Femur (tissue), 1 donor: ENCODE measurements at places on chromosomes 6 and 20.

GRCh38 chr6:112233847-112234246 is 20.5 kb downstream of the LAMA4 start:
- peak; percentile 43 for DNase-seq

GRCh38 chr6:161866570-161866969 is 592.7 kb upstream of the AGPAT4 start:
- no peak for DNase-seq

- DNase-seq, result peak; percentile 56
Measured at GRCh38 chr20:10864076-10864672, 190.4 kb upstream of the JAG1 start.

GRCh38 chr6:54609981-54610380 is 236.6 kb upstream of the FAM83B start:
- DNase-seq, result no peak

GRCh38 chr20:64105846-64106434 is 1.4 kb downstream of the NPBWR2 start:
- DNase-seq, result no peak

- no peak for DNase-seq
Measured at GRCh38 chr6:17042422-17043147, 59.3 kb upstream of the STMND1 start.

- peak; percentile 80 for DNase-seq
Measured at GRCh38 chr20:2800521-2801285, at the start of gene CPXM1. Gene CPXM1 (minus strand): TSS chr20:2800627. CDS start chr20:2800572, 55 bp downstream.

DNA sequence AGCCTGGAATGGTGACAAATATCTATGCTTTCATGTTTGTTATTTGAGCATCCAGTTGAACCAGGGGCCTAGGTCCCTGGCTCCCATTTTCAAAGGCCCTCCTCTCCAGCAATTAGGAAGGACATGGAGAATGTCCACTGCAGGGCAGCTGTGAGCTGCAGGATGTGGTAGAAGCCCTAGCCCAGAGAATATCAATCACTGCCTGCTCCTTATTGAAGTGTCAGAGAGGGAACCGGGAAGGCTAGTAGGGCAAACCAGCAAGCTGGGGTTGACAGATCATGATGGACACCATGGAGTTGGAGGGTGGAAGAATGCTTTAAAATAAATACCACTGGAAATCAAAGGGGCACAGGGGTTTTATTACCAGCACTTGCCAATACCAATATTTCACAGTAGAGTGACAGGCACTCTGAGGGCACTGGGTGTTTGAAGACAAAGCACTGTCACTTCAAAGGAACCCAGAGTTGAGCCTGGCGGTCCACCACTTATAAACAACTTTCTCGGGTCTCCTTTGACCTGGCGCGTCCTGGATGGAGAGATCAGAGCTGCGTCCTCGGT is 47.7 kb downstream of the ZNF831 start:
- DNase-seq, result no peak

DNA sequence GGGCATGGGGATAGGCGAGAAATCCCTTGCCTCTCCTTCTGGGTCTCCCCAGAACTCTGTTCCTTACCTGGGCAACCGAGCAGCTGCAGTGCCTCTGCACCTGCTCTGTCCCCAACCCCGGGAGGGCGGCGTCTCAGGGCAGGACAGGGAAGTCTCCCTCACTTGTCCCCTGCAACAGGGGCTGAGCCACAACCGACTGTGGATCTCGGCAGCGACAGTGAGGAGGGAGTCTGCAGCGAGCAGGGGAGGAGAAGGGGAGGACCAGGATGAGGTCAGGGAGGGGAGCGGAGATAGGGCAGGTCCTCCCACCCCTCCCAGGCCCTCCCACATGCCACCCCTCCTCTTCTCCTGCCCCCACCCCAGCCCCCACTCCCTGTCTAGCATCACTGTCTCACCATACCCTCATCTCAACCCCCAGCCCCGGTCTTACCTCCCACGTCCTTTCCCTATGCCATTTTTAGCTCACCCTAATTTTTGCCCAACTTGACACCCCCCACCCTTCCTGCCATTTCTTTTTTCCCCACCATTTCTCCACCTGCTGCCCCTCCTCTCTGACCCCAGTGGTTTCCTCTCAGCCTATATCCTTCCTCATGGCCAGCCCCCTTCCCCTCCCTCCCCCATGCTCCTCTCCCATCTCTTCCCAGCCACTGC is at the start of gene TNXB:
TNXB (minus strand) TSS at position 225 of the 651 bp plus-strand sequence. CDS start 11,140 bp downstream, outside the sequence.
- peak; percentile 74 for DNase-seq

DNA sequence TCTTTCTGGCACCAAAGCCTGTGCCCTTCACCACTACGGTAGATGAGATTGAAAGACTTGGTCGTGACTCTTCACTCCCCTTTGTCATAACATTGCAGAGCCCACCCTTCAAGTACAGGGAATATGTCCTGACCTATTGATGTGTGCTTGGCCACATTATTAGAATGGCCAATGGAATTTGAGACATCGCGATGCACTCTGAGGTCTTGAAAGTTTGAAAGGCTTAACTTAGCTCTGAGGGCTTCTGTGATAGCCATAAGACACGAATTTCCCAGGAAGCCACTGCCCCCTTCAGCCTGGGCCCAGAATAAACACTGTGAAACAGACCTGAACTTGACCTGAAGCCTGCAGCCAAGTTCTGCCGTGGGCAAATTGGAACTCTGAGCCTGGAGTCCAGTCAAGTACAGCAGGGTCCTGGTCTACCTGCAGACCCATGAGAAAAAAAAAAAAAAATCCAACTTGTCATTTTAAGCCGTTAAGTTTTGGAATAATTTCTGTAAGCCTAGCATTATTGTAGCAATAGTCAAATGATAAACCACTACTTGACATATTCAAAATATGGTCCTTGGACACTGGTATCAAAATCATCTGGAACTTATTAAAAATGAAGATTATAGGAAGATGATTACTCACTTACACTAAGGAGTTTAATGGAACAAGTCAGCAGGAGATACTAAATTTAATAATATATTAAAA is 36.9 kb upstream of the TRAF3IP2 start:
- DNase-seq, result peak; percentile 67

DNA sequence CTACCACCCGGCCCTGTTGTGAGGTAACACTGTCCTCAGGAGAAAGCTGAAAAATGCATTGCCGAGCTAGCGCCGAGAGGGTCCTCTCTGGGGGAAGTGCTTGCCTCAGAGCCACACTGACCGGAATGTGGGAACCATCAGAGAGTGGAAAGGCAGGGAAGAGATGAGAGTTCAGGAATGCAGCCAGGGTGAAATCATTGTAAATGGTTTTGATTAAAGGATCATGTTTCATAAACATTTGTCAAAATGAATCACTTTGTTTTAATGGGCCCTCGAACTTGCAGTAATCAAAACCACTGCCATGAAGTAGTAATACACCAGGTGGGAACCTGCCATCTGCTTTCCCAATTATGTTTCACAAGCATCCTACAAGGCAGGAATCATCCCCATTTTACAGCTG is 16.9 kb upstream of the IL17F start:
- no peak for DNase-seq

GRCh38 chr6:131840441-131840840 is 32.6 kb downstream of the ENPP1 start:
- DNase-seq, result no peak

DNA sequence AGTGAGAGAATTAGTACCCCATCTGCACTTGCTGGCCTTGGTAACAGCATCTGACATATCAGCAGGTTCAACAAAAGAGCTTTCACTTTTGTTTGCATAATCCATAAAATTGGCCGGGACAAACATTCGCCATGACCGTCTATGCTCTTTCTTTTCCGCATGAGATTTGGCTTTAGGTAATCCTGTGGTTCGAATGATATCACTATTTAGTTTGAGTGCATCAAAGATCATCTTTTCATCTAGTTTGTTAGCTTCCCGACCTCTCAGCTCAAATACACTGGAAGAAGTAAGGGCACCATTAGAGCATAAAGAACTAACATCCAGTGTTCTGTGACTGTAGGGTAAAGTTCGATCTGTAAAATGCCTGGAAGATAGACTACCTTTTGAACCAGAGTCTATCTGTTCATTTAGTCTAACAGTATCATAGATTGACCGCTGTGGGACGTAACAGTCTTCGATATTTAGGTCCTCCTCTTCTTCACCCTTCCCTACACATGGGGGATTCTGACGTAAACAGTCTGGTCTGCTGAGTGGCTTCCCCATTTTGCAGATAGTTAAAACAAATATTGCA is 101.6 kb downstream of the DST start:
- no peak for DNase-seq

- DNase-seq, result no peak
Measured at GRCh38 chr6:42618105-42618504, 54.3 kb downstream of the UBR2 start.

- no peak for DNase-seq
Measured at GRCh38 chr6:3535776-3536435, 79.1 kb upstream of the SLC22A23 start.

DNA sequence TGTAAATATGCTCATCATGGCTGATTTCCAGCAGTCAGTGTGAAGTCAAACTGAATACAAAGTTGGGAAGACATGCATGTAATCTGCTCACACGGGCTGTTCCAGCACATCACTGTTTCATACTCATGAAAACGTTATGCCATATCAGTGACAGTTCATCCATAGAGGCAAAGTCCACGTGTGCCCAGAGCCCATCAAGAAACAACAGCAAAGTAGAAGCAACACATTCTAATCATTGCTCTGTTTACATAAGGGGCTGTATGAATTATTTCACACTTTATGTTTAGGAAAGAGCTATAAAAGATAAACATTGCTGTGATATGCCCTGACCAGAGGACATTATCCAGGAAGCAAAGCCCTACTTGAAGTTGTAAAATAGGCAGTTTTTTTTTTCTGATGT is 157.0 kb upstream of the ENPP5 start:
- no peak for DNase-seq

DNA sequence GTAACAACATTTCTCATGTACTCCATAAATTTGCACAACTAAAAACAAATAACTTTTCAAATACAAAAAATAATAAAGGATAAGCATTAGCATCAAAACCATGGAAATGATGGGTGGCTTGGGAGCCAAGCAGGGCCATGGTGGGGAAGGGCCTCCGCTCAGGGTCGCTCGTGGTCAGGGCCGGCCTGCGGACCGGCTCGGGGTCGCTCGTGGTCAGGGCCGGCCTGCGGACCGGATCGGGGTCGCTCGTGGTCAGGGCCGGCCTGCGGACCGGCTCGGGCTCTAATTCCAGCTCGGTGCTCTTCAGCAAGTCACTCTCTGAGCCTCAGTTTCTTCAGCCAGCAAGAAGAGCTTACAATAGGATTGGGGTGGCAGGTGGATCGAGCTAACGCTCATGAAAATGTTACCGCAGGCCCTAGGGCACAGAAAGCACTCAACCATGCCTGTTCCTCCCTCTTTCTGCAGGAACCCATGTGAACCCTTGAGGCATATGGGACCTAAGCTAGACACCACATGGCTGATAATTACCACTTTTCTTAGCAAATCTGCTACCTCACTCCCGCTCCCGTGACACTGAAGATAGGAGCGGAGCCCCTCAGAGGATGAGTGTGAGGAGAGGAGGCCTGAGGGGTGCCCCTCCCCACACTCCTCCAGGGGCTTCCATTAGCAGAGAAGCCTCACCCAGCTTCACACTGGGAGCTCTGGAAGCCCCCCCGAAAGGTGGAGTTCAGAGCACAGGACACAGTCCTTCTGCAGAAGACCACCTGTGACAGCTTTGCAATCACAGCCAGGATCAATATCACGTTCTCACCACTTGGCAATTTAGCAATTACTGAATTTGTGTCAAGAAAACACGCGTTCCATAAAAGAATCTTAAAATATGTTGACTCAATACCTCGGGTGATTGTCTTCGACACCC is 103.0 kb downstream of the PSMB1 start:
- no peak for DNase-seq

- no peak for DNase-seq
Measured at GRCh38 chr6:18362058-18362561, 25.0 kb upstream of the RNF144B start.

- DNase-seq, result no peak
Measured at GRCh38 chr20:57069442-57069841, 197.0 kb downstream of the BMP7 start.

DNA sequence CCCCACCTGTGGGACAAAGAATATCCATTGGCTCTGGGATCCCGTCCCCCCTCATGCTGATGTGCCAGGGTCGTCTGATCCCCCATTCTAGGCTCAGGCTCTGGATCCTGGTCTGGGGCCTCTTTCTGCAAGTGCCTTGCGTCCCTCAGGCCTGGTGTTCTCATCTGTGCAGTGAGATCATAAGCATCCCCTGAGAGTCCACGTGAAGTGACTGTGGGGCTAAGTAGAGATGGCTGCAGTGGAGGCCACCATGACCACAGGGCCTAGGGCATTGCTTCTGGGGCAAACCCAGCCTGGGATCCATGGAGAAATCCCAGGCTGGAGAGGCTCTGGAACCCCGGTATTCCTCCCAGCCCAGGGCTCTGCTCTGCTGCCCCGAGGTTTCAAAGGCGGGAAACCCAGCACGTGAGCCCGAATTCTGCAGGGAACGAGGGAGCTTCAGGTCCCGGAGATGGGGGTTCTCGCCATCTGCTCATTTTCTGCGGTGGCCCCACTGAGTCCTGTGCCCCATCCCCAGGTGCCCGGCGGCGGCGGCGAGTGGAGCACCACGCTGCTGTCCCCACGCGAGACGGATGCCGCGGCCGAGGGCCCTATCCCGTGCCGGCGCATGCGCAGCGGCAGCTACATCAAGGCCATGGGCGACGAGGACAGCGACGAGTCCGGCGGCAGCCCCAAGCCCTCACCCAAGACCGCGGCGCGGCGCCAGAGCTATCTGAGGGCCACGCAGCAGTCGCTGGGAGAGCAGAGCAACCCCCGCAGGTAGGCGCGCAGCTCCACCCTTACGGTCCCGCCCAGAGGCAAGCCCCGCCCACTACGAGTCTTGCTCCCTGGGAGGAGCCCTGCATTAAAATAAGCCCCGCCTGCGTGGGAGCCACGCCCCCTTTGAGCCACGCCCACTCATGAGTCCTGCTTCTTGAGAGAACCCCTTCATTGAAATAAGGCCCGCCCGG is 105.5 kb upstream of the MYL9 start:
- DNase-seq, result peak; percentile 62

- DNase-seq, result no peak
Measured at GRCh38 chr6:90078513-90079289, 184.4 kb downstream of the GJA10 start.

DNA sequence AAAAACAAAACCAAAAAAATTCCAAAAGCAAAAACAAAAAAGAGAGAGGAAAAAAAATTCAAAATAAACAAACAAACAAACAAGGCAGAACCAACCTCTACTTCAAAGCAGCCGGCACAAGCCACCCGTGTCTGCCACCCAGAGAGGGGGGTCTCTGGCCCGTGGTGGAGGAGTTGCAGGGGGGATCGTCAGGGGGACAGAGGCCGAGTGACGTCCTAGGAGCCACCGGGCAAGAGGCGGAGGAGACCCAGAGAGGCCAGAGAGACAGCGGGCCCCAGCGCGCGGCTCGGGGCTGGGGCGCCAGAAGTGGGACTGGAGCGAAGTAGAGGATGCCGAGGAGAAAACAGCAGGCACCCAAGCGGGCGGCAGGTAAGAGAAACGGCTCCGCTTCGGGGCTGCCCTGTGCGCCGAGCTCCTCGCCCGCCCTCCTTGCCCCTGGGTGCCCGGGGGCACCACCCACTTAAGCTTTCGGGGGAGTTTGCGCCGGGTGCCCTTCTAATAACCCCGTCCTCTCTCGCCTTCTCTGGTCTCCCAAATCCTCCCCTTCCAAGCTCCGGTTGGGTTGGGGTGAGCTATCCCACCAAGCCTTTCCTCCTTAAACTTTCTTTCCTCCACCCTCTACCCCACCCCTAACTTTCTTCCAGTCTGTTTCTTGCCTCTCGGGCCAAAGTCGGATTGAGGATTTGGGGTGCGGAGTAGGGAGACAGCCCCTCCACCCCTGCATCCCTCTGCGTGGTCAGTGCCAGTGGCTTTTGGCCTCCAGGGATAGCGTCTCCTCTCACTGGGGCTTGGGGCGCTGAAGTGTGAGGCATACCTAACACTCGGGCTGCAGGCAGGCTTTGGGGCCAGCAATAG is 1.0 kb downstream of the TSHZ2 start:
- DNase-seq, result peak; percentile 54
